ENCODE measurements at places on chromosomes 16 and 17.

GRCh38 chr17:8438441-8438840 is 2.8 kb downstream of the NDEL1 start:
- DNase-seq = no peak

DNA sequence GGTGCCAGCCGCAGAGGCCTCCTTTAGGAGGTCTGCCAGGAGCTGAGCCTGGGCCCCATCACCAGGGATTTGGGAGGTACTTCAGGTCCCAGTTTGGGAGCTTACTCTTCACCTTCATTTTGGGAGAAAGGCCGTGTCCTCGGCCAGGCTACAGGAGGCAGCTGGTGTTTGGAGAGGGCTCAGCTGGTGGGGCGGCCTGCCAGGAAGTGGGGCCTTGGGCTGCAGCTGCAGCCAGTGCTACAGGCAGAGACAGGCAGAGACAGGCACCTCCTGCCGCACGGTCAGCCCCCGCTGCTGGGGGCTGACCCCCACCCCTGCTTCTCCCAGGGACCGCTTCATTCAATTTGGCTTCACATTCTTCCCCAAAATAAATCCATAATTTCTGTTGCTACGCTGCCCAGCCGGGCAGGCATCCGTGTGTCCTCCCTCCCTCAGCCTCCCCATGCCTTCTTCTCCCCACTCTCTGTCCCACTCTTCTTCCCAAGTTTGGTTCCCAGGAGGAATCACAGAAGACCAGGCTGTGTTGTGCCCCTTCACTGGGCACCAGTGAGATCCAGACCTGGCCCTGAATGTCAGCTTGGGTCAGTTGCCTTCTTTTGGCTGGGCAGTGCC is 6.1 kb downstream of the TMEM235 start:
- no peak for DNase-seq

GRCh38 chr16:26491101-26491670 is 575.5 kb upstream of the C16orf82 start:
- DNase-seq = no peak

DNA sequence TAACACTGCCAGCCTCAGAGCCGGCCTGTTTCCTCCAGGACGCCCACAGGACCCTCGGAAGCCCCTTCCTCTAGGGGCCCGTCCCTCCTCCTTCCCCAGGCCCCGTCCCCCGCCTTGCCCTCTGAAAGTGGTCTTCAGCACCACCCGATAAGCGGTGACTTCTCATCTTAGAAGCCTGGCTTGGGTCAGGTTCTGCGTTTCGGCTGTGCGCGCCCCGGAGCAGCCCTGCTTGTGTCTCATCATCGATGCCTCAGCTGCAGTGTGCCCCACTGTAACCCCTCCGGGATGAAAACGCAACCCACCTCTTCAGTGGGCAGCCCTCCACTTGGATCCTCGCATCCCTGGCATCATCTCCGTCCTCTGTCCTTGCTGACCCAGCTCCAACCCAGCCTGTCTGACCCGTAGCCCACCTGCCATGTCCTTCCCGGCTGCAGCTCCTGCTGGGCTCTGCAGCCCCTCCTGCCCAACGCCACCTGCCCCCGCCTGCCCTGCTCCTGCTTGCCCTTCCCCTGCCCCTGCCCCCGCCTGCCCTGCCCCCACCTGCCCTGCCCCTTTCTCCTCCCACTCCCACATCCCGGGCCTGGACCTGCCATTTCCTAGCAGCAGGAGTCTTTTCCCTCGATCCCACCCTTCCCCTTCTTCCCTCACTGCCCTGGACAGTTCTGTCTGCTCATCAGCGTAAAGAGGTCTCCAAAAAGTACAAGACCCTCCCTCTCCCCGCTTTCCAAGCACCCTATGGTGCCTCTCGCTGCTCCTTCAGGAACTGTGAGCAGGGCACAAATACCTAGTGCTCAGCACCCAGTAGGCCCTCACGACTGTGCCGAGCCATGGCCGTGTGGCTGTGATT is 112.5 kb upstream of the CHMP6 start:
- no peak for DNase-seq

DNA sequence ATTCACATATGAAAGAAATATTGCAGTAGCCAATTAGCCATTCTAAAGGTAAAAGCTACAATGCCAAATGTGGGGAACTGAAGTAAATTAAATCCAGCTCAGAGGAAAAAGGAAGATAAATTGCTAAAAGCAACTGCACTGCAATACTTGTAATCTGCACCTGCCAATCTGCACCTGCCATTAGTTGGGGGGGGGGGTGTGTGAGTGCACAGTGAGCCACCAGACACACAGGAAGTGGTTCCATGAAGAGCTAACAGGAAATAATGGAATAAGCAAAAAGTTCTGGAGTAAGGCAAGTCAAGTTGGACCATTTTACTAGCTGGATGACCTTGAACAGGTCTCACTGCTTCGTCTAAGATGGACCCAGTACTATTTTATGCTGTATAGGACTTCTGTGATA is 191.8 kb downstream of the PARN start:
- DNase-seq = peak; percentile 30

DNA sequence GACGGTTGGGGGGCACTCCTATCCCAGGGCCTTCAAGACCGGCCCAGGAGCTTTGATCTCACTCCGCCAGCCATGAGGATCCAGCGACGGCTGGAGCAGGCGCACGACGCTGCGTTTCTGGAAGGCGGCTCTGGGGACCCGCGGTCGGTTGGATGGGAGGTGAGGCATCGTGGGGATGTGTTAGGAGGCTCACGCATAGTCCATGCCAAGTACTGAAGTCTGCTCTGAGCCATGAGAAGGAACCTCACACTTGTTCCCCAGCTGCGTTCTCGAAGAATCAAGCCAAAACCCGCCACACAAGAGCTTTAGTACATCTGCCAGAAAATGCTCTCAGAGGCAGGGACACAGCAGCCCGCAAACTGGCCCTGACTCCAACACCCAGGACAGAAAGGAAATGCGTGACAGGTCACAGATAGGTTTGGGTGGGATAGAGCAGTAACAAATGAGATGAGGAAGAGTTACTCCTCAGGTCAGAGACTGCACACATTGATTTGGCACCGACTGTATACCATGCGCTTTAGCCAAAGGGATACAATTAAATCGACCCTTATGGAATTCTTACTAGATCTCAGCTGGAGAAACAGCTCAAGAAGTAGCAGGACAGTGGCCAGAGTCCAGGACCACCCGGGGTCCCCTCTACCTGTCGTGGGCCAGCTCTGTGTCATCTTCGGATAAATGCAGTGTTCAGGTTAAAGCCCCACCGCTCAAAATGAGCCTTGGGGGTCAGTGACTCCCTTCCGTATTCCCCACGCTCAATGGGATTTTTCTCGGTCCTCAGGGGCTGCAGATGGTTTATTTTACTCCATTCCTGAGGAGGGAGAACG is 6.7 kb upstream of the GSG1L start:
- no peak for DNase-seq

DNA sequence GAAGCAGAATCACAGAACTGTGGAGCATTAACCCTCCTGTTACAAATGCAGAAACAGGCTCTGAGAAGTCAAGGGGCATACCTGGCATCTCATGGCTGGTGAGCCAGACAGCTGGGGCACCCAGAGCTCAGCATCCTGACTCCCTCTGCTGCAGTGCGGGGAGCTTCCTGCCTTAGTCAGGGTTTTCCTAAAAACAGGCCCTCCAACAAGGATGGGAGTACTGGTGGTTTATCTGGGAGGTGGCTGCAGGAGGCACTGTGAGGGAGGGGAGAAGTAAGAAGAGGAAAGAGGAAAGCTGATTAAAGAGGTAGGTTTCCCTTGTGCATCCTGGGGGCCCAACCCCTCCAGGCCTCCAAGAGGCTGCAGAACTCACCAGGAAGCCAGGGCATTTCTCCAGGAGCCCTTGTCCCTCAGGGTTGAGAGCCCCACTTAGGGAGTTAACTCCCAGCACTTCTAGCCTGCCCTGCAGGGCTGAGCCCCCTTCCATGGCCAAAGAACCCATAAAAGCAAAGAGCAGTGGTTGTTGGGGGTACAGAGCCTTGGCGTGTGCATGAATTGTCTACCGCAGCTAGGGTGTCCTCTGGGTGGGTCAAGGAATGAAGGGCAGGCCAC is 261.5 kb upstream of the RPL38 start:
- DNase-seq = no peak

DNA sequence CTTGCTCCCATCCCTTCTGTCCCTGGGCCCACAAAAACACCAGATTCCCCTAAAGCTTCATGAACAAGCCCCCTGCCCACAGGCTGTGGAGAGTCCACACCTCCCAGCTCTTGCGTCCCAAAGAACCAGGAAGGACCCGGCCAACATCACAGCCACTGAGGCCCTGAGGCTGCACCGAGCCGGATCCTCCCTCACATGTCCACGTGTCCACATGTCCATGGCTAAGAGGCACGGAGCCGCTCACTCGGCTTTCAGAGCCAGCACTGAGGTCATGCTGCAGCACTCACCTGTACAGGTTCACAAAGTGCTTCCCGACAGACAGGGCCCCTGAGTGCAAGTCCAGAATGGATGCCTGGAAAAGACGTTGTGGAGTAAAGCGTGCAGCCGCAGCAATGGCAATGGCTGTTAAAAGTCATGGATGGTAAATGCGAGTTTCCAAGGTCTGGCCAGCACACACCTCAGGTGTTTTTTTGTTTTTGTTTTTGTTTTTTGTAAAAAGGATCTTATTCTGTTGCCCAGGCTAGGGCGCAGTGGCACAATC is 11.9 kb upstream of the HEXD start:
- no peak for DNase-seq

DNA sequence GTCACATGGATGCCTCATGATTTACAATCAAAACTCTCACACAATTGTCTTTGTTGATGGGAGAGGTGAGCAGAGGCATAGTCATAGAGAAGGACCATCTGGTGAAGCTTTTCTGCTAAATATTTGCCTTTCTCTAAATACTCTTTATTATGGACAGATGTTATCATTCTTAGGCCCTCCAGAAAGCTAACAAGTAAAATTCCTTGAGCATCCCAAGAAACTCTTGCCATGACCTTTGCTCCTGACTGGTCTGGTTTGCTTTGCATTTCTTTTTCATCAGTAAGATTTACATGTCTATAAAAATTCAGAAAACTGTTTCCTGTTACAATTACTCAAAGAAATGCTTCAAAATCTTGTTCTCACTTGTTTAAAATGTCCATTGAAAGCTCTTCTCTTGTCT is 1336.6 kb upstream of the CDH8 start:
- DNase-seq = no peak

DNA sequence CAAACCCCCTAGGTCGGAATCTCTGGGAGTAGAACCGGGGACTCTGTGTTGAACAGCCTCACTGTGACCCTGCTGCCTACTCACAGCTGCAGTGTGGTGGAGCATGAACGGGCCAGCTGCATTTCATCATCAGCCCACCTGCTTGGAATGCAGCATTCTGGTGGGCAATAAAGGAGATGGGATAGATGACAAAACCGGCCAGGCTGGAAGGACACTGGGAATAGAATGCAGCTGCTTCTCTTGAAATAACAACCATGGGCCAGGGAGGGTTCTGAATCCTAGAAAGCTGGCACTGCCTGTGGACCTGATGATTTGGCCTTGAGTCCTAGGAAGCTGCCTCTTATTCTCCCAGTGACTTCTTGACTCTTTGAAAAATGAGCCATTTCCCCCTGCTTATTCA is 23.5 kb downstream of the CFAP97D1 start:
- no peak for DNase-seq

GRCh38 chr17:27321372-27321771 is 27.5 kb downstream of the WSB1 start:
- DNase-seq = no peak

- no peak for DNase-seq
Observed at GRCh38 chr16:10683170-10683569, 11.6 kb downstream of the TEKT5 start.

GRCh38 chr16:74280448-74280847 is 16.2 kb upstream of the PSMD7 start:
- DNase-seq = no peak

DNA sequence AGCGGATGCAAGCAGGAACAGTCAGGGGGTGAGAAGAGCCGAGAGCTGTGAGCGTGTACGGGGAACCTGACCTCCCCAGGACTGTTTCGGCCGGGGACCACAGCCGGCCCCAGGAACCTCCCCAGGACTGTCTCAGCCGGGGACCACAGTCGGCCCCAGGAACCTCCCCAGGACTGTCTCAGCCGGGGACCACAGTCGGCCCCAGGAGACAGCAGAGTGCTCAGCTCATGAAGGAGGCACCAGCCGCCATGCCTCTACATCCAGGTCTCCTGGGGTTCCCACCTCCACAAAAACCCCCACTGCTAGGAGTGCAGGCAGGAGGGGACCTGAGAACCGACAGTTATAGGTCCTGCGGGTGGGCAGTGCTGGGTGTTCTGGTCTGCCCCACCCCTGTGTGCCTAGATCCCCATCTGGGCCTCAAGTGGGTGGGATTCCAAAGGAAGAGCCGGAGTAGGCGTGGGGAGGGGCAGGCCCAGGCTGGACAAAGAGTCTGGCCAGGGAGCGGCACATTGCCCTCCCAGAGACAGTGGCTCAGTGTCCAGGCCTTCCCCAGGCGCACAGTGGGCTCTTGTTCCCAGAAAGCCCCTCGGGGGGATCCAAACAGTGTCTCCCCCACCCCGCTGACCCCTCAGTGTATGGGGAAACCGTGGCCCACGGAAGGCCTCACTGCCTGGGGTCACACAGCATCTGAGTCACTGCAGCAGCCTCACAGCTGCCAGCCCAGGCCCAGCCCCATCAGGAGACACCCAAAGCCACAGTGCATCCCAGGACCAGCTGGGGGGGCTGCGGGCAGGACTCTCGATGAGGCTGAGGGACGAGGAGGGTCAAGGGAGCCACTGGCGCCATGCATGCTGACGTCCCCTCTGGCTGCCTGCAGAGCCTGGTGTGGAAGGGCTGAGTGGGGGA is 4.3 kb downstream of the RHBDF1 start:
- no peak for DNase-seq

DNA sequence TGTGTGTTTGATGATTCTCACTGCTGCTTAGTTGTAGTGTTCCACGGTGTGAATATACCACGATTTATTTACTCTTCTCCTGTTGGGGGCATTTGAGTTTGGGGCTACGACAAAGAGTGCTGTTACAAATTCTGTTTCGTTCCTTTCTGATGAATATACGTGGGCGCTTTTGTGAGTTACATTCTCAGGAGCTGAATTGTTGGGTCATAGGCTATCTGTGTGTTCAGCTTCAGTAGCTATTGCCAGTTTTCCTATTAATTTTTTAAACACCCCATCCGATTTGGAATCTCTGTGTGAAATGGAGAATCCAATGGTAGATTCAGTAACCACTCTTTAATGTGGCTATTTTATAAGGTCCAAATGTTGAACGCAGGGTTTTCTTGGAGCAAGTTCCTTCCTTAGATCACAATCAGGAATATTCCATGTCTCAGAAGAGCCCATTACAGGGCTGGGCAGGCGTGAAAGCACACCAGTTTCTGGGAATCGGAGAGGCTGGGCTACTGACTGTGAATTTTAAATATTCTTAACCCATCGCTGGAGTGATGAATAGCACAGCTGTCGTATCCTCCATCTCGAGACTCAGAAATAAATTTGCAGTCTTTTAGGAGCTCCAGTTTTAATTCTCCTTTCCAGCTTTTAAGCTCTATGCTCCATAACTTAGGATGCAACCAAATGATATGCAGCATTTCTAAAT is 115.9 kb downstream of the PITPNC1 start:
- DNase-seq = no peak

GRCh38 chr16:456891-457483 is 31.5 kb downstream of the RAB11FIP3 start:
- DNase-seq = peak; percentile 46

- no peak for DNase-seq
Observed at GRCh38 chr17:46763416-46763815, 55.1 kb downstream of the WNT3 start.
